Stromal cell of bone marrow (primary cell): ENCODE measurements at places on chromosomes 1 and 21.

DNA sequence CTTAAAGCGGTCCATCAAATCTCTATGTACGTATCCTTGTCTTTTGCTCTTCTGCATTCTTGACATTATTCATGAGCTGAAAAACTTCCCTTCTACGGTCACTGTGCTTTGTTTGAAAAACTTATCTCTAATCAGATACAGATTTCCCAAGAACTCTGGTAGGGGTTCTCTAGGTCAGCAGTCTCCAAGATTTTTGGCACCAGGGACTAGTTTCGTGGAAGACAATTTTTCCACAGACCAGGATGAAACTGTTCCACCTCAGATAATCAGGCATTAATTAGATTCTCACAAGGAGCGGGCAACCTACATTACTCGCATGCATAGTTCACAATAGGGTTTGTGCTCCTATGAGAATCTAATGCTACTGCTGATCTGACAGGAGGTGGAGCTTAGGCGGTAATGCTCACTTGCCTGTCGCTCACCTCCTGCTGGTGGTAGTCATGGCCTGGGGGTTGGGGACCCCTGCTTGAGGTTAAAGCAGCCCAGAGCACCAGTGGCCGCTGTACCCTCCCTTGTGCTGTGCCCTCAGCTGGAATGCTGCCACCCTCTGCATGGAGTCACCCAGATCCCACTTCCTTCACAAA is 30.8 kb downstream of the AK2 start:
- no peak for DNase-seq

- peak; percentile 57 for DNase-seq
These were observed 12.9 kb downstream of the PLA2G2F start for GRCh38 chr1:20151906-20152598.

- DNase-seq: no peak
These were observed 32.7 kb upstream of the WASF2 start for GRCh38 chr1:27522432-27523336.

GRCh38 chr1:37764414-37764825 is 500 bp downstream of the EPHA10 start:
- DNase-seq: peak; percentile 3

GRCh38 chr1:71755441-71755840 is 526.9 kb downstream of the NEGR1 start:
- no peak for DNase-seq

GRCh38 chr1:158496374-158496773 is 24.4 kb downstream of the OR10R2 start:
- DNase-seq: no peak

- DNase-seq: no peak
These were observed 213.2 kb downstream of the TGFB2 start for GRCh38 chr1:218558271-218558810.

DNA sequence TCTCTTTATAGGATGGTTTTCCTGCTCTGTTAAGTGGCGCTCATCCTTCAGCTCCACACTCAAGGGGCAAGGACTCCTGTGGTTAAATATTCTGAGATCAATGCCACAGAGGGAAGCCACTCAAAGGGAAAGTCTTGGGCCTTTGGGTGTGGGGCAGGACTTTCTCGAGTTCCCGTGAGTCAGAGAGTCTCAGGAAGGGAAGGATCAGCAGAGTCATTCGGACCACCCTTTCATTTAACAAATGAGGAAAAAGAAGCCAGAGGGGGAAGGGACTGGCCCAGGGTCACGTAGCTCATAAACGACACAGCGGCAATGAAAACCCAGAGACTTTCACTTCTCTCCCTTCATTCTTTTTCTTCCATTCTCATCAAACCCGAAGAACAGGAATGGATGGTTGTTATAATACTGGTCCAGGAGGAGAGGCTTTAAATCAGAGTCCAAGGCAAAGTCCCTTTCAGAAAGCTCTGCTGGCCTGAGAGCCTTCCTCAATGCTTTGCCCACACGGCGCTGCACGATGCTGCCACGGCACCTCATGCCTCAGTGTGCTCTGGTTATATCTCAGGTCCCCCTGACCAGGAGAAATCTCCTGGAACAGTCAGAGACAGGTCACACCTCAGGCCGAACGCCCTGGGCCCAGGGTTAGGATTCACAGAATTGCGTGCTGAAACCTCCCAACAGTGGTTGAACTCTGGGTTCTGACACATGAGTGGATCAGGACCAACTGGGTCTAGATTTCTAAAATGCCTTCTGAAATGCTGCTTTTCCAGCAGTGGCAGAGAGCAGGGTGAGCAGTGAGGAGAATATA is 65.3 kb downstream of the TENT5C start:
- DNase-seq: no peak

GRCh38 chr21:39644062-39644560 is 31.4 kb downstream of the B3GALT5 start:
- DNase-seq: no peak

DNA sequence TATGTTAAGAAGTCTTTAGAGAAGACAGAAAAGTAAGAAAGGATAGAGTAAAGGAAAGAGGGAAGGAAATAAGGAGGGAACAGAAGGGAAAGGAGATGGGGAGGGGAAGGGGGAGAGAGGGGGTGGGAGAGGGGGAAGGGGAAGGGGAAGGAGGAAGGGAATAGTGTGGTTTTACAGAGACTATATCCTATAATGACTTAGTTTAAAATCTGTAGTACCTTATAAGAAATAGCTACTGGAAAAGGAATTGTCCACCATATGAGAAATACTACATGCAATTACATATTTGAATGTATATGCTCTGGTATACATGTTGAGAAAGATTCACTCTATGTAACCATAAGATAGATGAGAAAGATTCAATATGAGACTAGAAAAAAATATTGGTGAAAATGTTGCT is 1042.3 kb downstream of the BRINP3 start:
- no peak for DNase-seq

DNA sequence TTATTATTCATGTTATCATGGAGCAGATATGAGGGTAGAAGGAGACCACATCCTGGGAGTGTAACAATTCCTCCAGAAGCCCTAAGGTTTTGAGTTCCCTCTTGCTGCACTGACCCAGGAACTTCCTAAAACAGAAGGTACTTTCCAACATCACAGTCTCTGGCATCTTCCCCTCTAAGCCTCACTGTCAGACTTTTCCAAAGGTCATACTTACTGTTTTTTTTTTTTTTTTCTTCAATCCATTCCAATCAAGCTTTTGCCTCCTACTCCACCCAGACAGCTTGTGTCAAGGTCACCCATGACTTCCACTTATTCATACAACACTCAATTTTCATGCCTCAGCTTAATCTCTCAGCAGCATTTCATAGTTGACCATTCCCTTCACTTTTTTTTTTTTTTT is 18.4 kb upstream of the UQCRHL start:
- DNase-seq: no peak

DNA sequence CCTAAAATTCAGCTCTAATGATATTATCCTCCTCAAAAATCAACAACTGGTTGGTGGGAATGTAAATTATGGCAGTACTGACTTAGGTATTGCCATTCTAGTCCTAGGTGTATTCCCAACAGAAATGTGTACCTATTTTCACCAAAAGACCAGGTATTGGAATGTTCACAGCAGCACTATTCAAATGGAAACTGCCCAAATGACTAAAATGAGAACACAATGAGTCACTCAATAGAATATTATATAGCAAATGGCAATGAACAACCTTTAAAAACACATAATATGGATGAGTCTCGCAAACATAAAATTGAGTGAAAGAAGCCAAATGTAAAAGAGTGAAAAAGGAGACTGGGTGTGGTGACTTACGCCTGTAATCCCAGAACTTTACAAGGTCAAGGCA is 44.9 kb downstream of the GADD45A start:
- no peak for DNase-seq

GRCh38 chr21:36908260-36908908 is 58.1 kb downstream of the HLCS start:
- no peak for DNase-seq

GRCh38 chr1:32353431-32353830 is 8.9 kb downstream of the FAM229A start:
- DNase-seq: no peak

GRCh38 chr1:85628791-85629531 is 48.4 kb downstream of the CCN1 start:
- peak; percentile 84 for DNase-seq
